Lung (tissue), 17 donors: ENCODE measurements at places on chromosomes 7 and 10. TPM values are rescaled to one million over a fixed set of nuclear protein-coding genes. Genes with fewer than 3 reads are reported as not detected.

DNA sequence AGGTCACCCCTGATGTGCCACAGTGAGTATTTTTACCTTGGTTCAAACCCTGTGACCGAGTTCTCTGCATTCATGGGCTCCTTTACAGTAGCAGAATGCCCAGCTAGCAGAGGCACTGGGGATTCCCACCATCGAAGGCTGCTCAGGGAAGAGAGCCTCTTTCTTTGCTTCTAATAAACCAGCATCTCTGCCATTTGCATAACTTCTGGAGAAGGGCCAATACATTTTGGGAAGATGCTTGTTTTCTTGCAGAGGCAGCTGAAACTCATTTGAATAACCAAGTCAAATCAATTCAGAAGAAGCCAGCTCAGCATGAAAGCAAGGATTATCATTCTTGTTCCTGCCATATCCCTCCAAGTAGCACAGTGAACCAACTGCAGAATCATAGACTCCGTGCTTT lies 82.9 kb upstream of the WDR11 start:
- DNase-seq: no peak
- H3K4me1 ChIP-seq: no peaks in the 10 kb centered on the region
- H3K36me3 ChIP-seq: no peaks in the 10 kb centered on the region
- no peak overlapping the region for H3K4me3 ChIP-seq
- H3K27me3 ChIP-seq: no peaks in the 10 kb centered on the region

GRCh38 chr7:37342688-37343471 lies 105.8 kb downstream of the ELMO1 start:
- H3K27ac ChIP-seq: no peak overlapping the region
- H3K27me3 ChIP-seq: no peaks in the 10 kb centered on the region
- H3K4me3 ChIP-seq: no peak overlapping the region
- DNase-seq: no peak

DNA sequence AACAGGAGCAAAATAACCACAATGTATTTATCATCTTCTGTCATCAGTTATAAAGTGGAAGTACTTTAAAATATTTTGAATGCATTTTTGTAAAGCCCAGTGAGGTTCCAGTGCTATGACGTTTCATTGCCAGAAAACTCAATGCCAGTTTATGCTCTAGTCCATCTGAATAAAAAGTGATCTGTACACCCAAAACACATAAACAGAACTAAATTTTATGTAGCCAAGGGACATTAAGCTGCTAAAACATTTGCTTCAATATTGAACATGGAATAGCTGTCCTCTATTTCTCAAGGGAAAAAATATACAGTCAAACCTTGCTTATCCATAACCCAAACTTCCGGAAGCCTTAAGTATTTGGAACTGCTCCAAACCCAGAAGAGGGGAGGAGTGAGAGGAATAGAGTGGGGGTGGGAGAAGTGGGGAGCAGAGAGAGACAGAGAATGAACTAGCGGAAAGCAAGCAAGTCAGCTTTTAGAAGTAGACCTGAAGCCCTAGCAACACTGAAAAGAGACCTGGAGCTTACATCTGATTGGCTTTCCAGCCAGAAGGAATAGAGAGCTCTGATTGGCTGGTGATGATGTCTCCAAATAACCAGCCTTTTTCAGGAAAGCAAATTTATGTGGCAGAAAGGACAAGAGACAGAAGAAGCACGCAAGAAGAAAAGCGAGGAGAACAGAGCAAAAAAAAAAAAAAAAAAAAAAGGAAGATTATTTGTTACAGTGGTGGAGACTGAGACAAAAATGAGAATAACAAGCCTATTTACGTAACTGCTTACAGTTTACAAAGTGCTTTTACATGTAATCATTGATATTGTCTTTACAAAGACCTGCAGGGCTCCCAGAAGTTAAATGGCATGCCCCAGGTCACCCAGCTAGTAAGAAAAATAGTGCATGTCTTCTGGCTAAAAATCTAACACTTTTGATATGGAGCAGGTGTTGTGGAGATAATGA lies 196.0 kb downstream of the RNLS start:
- DNase-seq: peak; percentile 95
- no peak overlapping the region for H3K4me3 ChIP-seq
- H3K4me1 ChIP-seq: peaks cover 17% of the 10 kb centered on the region
- H3K36me3 ChIP-seq: no peaks in the 10 kb centered on the region

Gene ABCB4
- total RNA-seq: 0.25 TPM

- no peak overlapping the region for H3K4me3 ChIP-seq
- no peak for DNase-seq
- no peaks in the 10 kb centered on the region for H3K36me3 ChIP-seq
Observed at GRCh38 chr7:7848246-7848645, 120.3 kb upstream of the GLCCI1 start.

GRCh38 chr7:120825152-120825551 lies 32.8 kb downstream of the TSPAN12 start:
- H3K27me3 ChIP-seq: no peaks in the 10 kb centered on the region
- no peaks in the 10 kb centered on the region for H3K36me3 ChIP-seq
- DNase-seq: no peak
- no peak overlapping the region for H3K27ac ChIP-seq
- peaks cover 29% of the 10 kb centered on the region for H3K4me1 ChIP-seq

- H3K4me3 ChIP-seq: no peak overlapping the region
- H3K27me3 ChIP-seq: no peaks in the 10 kb centered on the region
- no peaks in the 10 kb centered on the region for H3K36me3 ChIP-seq
- H3K27ac ChIP-seq: no peak overlapping the region
- peaks cover 7% of the 10 kb centered on the region for H3K4me1 ChIP-seq
Observed at GRCh38 chr7:111018960-111019736, 71.8 kb upstream of the LRRN3 start.

Gene EPHB6
- total RNA-seq: 18.8 TPM

GRCh38 chr7:4882169-4883032 lies 1.1 kb downstream of the RADIL start:
- H3K36me3 ChIP-seq: peaks cover 3% of the 10 kb centered on the region
- peak overlapping the region; percentile 44 for H3K4me3 ChIP-seq
- H3K27ac ChIP-seq: peak overlapping the region; percentile 70
- DNase-seq: peak; percentile 87
- H3K4me1 ChIP-seq: peaks cover 5% of the 10 kb centered on the region

DNA sequence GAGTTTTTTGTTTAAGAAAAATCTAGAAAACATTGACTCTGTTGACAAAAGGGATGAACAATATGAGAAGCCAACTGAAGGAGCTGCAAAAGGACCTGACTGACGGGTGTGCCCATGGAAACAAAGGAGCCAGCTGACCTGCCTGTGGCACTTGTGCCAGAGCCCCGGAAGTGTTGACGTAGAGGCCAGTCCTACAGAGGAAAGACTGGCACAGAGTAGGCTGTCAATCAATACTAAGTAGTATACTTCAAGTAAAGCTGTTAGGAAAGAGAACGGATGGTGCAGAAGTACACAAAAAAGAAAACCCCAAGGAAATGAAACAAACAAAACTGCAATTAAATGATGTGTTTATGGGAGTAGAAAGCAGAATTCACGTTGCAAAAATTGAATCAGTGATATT lies 19.0 kb upstream of the ABI1 start:
- DNase-seq: no peak
- H3K27ac ChIP-seq: no peak overlapping the region
- H3K27me3 ChIP-seq: no peaks in the 10 kb centered on the region
- H3K36me3 ChIP-seq: no peaks in the 10 kb centered on the region
- no peaks in the 10 kb centered on the region for H3K4me1 ChIP-seq
